Transverse colon (tissue), 4 donors: ENCODE measurements at places on chromosomes 3 and 15. TPM values are rescaled to one million over a fixed set of nuclear protein-coding genes. Genes with fewer than 3 reads are reported as not detected.

Gene SNRPA1
- total RNA-seq = 7.8 TPM

GRCh38 chr3:132709761-132710160 is 12.4 kb downstream of the NPHP3 start:
- peaks cover 42% of the 10 kb centered on the region for H3K36me3 ChIP-seq
- H3K4me3 ChIP-seq = no peak overlapping the region
- no peak overlapping the region for H3K27ac ChIP-seq
- H3K4me1 ChIP-seq = peaks cover 6% of the 10 kb centered on the region
- DNase-seq = no peak

DNA sequence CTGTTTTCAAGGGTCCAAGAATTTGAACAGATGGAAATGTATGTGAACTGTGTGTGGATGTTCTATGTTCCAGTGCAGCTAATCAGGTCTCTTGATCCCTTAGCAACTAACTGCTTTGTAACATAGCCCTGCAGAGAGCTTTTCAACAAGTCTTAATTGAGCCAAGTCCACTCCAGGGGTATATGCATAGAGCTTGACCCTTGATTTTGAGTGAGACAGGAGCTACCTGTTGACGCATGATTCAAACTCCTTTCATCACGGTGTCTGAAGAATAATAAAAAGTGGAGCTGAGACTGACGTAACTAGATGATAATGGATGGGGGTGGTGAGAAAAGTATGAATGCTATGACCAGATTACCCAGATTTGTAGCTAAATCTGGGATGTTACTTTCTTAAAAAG is 93.3 kb upstream of the CCDC54 start:
- H3K4me1 ChIP-seq = no peaks in the 10 kb centered on the region
- H3K27ac ChIP-seq = no peak overlapping the region
- no peaks in the 10 kb centered on the region for H3K27me3 ChIP-seq
- no peak overlapping the region for H3K4me3 ChIP-seq
- DNase-seq = no peak

GRCh38 chr15:58994906-58995453 is 7.5 kb downstream of the RNF111 start:
- no peak overlapping the region for H3K4me3 ChIP-seq
- H3K27ac ChIP-seq = no peak overlapping the region
- DNase-seq = no peak
